Caki2 (cell line): ENCODE measurements at places on chromosomes 11 and 22. TPM values are rescaled to one million over a fixed set of nuclear protein-coding genes. Genes with fewer than 3 reads are reported as not detected.

MPPED2 gene
- not detected in 2 replicates for total RNA-seq

AIP gene
- total RNA-seq: 91.4 and 117 TPM in 2 replicates

DEUP1 gene
- total RNA-seq: not detected in 2 replicates

SCGB1D4 gene
- not detected in 2 replicates for total RNA-seq

BLID gene
- not detected in 2 replicates for total RNA-seq

DUSP8 gene
- 0.07 and 1.2 TPM in 2 replicates for total RNA-seq

HIRA gene
- 22.4 and 22.9 TPM in 2 replicates for total RNA-seq

SF3A1 gene
- 12.7 and 15.5 TPM in 2 replicates for total RNA-seq

RASL10A gene
- not detected in 2 replicates for total RNA-seq

OR51M1 gene
- total RNA-seq: not detected in 2 replicates

ISX gene
- not detected in 2 replicates for total RNA-seq

KCNJ5 gene
- total RNA-seq: 0.14 TPM in 1 of 2 replicates, not detected in the other

DNA sequence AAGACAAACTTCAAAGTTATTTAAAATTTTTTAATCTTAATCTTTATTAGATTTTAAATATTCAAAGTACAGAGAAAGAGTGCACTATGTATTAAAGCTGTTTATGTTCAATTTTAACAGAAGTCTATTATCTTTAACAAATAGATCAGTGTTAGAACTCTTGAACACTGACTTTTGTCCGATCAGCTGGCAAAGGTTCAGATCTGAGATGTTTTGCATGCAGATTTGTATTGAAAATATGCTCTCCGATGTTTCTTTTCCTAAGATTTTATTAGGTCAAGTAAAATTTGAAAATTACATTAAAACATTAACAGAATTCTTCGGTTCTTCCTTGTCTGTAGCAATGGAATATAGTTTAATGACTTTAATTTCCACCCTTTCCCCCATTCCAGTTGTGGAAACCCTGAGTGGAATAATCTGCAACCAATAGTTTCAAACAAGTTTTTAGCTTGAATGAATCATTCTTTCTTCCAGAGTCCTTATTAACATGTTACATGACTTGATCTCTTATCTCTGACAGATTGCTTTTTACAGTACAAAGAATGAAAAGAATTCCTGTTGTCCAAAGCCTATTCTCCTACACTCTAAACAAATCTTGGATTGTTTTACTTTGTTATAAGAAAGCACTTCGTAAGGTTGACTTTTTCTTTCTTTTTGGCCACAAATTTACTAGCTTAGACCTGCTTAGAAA lies 11.4 kb upstream of the TCP11L1 start:
- no peak for DNase-seq

DNA sequence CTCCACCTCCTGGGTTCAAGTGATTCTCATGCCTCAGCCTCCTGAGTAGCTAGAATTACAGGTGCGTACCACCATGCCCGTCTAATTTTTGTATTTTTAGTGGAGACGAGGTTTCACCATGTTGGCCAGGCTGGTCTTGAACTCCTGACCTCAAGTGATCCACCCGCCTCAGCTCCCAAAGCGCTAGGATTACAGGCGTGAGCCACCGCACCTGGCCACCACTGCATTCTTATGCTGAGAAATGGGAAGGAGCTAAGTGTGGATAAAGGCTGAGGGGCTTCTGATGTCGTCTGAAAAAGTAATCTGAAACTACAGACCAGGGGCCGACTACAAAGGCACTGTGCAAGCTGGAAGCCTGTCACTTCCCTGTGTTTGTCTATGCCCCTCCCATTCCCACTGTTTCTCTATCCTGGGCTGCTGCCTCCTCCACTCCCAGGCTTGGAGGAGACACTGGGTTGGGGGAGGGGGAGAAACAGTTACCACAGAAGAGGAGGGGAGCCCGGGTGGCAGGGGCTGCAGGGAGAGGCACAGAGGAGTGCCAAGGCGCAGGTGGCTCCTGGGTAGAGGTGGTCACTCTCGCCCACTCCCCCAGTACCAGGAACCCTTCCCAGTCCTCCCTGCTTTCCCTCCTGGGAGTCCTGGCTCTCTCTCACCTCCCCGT lies 2.9 kb upstream of the MTA2 start:
- DNase-seq: no peak

DNA sequence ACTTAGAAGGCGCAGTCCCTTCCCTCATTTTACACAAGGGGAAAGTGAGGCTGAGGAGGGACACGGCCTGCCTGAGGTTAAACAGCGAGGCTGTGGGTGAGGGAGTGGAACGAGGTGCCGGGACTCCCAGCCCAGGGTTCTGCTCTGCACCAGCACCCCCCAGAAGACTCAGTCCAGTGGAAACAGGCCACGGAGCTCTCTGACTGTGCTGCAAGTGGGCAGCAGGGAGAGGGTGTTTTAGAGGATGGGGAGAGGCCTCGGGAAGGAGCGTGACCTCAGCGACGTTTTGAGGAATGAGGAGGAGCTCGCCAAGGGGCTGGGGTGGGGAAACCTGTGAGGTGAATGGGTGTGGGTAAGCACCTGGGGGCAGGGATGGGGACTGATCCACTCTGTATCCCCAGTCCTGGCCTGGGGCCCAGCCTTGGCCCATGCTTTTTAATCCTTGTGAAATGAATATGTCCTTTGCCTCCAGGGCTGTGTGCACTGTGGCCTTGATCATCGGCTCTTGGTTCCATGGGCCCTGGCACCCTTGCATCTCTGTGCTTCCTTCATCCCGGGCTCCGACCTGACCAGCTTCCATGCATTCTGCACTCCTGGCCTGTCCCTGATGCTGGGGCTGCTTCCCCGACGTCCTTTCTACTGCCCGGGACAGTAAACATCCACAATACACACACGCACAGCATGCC lies 44.2 kb downstream of the SHISAL1 start:
- DNase-seq: no peak

- DNase-seq: no peak
Observed at GRCh38 chr11:133636711-133637355, 104.5 kb upstream of the OPCML start.

GRCh38 chr22:21857481-21857914 lies 9.9 kb downstream of the MAPK1 start:
- no peak for DNase-seq

GRCh38 chr11:70131606-70132190 lies 53.6 kb downstream of the ANO1 start:
- DNase-seq: no peak

DNA sequence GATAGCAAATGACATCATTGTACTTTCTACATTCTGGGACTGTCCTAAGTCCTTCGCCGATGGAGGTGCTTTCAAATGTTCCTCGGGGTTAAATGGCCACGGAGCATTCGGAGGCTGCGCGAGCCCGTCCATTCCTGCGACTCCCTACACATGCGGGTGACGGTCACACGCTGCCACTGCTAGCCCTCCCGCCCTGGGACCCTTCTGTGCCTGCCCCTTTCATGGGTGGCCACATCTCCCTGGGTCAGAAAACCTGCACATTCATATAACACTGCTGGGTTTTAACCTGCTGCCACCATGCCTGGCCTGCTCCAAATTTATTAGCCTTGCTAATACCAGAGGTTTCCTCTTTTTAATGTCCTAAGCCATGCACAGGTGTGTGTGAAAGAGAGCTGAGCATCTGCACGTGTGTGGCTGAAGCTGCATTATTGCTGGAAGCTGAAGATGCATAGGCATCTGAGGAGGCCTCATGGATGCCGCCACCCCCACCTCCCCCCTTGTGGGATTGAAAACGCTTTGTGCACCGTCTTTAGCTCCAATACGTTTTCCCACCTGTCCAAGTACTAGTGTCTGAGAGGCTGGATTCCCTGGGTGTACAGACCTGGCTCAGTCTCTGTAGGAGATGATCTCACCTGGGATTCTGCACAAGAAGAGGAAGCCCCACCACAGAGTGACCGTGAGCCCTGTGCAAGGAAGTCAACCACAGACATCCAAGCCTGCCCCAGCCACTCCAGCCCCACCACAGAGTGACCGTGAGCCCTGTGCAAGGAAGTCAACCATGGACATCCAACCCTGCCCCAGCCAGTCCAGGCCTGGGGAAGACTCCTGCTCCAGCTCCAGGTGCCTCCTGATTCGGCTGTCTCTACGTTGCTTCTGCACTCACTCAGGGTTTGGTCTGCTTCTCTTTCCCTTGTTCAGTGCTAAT lies 626.4 kb downstream of the BRD1 start:
- DNase-seq: no peak

- no peak for DNase-seq
Observed at GRCh38 chr11:12502046-12502445, 124.7 kb downstream of the PARVA start.

GRCh38 chr22:19853058-19853878 lies 1.4 kb downstream of the GNB1L start:
- DNase-seq: no peak

DNA sequence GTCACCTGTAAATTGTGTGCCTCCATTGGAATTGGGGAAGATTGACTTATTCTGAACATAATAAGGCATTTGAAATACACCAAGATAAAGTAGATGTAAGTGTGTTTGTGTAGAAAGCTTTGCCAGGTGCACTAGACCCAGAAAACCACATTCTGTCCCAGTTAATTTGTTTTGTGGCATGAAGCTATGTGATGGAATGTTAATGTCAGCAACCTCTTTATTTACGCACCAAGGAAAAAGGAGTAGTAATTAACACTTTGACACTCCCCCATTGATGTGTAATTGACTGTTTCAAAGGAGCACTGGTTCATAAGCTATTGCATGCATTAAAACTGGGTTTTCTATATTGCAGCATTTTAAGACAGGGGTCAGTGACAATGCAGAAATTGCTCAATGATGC lies 14.3 kb downstream of the EIF3M start:
- DNase-seq: peak; percentile 52

GRCh38 chr11:58509748-58510147 lies 1.8 kb upstream of the OR5B21 start:
- DNase-seq: no peak

DNA sequence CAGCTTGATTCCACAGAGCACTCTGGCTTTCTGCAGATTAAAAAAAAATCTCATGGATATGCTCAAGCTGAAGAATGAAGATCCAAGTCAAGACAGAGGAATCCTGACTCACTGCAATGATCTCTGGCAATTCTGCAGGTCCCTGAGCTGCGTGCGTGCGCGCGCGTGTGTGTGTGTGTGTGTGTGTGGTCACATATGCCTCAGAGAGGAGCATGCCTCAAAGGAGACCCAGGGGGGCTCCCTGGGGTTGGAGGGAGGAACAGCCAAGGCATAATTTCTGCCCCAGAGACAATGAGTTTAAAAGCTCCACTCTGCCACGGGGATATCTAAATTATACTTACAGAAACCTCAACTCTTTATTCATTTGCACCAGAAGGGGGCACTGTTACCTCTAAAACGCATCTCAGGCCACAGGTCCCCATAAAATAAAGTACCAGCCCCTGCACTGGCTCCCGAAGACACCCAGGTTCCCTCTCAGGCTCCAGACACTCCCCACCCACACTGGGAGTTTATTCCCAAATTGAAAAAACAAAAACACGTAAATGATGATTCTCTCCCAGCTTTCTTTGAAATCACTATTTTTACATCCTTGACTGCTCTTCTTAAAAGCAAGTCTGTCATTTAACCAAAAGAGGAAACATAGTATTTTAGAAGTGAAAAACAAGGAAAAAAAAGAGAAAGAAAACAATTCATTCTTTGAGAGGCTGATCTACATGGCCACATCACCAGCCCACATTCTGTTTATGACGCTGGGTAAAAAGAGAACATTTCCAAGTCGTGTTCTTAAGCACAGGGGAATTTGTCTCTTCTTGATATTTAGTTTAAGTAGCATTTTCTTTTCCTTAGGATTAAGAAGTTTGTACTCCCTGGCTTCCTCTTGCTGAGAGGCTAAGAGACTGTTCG lies 401.0 kb downstream of the LARGE1 start:
- peak; percentile 82 for DNase-seq

- DNase-seq: no peak
Observed at GRCh38 chr11:2980168-2980840, 11.8 kb downstream of the NAP1L4 start.

DNA sequence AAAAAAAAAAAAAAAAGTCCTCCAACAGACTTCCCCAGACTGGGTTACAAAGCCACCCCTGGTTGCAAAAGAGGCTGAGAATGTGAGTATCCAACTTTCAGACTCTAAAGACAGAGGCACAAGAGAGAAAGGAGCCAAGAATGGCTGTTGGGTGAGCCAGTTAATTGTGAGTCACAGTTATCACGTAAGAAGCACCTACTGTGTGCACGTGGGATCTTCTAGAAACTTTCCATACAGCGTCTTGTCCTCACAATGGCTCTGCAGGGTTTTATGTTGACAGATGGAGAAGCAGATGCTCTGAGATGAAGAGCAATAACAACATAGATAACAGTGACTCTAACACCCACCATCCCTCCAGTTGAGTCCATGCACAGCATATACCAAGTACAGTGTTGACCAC lies 41.0 kb downstream of the CD82 start:
- no peak for DNase-seq

DNA sequence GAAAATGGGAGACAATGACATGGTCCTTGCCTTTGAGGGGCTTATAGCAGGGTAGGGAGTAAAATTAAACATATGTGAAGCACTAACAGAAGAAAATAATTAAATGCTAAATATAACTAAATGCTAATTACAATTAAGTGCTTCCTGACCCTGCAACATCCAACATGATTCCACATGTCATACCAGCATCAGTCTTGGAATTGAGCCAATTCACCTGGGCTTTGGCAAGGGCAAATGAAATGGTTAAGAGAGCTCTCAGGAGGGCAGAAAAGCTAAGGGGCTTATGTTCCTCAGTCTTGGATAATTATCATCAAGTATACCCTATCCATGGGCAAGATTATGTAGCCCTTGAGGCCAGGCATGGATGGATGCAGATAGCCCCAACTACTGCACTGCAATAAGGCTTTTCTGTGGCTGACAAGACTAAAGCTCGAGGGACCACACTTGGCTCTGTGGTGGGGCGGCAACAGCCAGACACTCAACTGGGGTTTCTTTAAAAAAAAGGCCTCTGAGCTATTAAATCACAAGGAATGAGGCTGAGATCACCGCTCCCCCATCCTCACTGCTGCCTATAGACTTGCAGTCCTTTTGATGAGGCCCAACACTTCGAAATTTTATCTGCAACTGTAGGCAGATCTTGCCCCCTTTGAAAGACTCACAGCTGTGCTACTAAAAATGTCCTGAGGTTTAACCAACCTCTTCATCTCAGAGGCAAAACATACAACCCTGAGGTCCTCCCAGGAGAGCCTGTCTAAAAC lies 39.0 kb downstream of the IL18BP start:
- no peak for DNase-seq

- no peak for DNase-seq
Observed at GRCh38 chr22:43948836-43949406, 6.3 kb upstream of the SAMM50 start.

- DNase-seq: no peak
Observed at GRCh38 chr11:113014262-113015097, 53.3 kb downstream of the NCAM1 start.

DNA sequence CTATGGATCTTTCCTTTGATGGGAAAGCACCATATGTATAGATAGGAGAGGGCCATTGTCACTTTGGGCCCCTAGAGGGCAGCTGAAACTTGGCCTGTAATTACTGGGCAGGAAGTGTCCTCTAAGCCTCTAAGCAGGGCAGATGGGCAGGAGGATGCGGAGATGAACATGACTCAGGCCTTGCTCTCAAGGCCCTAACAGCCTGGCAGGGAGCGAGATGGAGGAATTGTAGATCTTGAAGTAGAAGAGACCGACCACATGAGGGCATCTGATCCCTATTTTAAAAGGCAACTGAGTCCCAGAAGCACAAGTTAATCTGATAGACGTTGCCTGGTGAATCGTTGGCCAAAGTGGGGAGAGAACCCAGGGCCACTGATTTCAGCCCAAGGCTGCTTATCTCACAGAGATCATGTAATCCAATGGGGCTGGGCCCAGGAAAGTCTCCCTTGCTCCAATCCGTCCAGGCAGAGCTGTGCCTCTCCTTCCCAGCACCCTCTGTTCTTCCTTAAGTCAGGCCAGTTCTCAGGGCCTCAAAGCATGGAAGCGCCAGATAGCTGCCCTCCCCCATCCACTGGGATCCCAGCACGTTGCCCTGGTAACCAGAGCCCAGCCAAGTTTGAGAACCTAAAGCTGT lies 2.5 kb upstream of the SEPTIN3 start:
- DNase-seq: peak; percentile 69
